ENCODE measurements at places on chromosomes 12 and 14.
A peak's percentile ranks its signal among the peaks of the same experiment; 100 is the strongest.

DNA sequence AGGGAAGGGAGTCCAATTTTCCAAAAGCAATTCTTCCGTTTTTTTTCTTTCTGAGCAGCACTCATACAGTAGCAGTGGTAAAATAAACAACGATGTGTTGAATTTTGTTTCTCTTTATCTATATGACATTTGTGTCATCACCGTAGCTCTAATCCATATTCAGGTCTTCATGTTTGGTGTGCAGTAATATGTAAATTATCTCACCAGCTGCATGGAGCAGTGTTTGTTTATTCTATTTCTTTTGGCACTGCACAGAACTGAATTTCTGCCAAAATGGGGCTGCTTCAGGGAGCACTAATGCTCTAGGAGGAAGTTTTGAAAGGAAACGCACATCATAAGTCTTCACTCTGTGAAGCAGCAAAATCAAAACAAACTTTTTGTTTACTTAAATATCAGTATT is 130.0 kb upstream of the NPAS3 start:
- DNase-seq = no peak

- DNase-seq = no peak
These were observed 387.5 kb downstream of the BCAT1 start for GRCh38 chr12:24561411-24561871.

DNA sequence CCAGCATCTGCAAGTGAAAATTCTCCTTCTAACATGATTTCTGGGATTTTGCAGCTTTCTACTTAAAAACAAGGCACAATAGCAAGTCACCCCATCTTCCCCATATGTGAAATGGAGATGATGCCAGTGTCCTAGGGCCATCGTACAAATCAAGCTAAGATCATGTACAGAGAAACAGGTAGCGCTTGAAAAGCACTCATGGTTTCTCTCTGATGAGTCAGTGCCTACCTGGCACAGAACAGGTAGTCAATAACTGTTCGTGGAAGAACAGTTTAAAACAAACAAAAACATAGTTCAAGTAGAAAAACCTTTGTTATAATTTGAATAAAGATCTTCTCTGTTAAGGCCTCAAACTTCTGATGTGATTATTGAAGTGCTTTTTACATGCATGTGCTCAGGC is 46.9 kb downstream of the RAD52 start:
- no peak for DNase-seq

DNA sequence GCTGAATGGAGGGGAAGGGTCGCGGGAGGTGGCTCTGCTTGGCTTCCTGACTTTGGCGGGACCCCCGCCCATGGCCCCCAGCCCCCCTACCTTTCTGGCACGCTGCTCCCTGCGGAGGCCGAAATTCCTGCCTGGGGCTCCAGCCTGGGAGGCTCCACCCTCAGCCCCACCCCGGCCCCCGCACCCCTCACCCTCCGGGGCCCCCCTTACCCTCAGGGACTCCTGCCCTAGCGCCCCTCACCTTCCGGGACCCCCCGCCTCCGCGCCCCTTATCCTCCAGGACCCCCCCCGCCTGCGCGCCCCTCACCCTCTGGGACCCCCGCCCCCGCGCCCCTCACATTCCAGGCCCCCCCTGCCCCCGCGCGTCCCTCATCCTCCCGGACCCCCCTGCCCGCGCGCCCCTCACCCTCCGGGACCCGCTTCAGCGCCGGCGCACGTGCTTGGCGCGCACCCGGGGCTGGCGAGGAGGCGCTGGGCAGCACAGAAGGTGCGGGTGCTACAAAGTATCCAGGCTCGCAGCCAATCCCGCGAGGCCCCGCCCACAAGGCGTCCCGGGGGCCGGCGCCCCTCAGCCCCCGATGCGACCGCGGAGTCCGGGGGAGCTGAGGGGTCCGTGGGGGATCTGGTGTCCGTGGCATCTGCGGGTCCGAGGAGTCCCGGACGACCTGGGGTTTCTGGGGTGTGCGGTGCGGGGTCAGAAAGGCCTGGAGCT is at the start of gene ANHX:
TSS of gene ANHX (minus strand) at position 477 of the 712 bp plus-strand sequence. CDS start 1,521 bp downstream, outside the sequence.
- DNase-seq = no peak

GRCh38 chr14:22070119-22070982 is 396.7 kb upstream of the OR4E1 start:
- DNase-seq = peak; percentile 1

DNA sequence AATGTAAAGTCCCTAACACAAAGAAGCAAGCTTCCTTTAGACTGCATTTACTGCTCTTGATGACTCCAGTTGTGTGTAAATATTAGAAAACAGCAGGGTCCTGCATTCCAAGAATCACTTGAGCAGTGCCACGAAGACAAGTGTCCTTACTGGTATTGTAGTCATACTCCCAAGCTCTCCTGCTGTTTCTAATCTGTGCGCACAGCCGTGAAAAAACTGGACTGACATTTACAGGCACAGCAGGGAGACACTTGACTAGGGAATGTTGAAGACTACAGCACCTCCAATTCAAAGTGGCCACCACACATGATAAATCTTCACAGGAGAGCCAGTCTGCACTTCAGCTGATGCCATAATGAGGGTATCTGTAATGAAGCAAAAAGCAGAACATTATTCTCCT is 91.4 kb downstream of the VRK1 start:
- DNase-seq = no peak

DNA sequence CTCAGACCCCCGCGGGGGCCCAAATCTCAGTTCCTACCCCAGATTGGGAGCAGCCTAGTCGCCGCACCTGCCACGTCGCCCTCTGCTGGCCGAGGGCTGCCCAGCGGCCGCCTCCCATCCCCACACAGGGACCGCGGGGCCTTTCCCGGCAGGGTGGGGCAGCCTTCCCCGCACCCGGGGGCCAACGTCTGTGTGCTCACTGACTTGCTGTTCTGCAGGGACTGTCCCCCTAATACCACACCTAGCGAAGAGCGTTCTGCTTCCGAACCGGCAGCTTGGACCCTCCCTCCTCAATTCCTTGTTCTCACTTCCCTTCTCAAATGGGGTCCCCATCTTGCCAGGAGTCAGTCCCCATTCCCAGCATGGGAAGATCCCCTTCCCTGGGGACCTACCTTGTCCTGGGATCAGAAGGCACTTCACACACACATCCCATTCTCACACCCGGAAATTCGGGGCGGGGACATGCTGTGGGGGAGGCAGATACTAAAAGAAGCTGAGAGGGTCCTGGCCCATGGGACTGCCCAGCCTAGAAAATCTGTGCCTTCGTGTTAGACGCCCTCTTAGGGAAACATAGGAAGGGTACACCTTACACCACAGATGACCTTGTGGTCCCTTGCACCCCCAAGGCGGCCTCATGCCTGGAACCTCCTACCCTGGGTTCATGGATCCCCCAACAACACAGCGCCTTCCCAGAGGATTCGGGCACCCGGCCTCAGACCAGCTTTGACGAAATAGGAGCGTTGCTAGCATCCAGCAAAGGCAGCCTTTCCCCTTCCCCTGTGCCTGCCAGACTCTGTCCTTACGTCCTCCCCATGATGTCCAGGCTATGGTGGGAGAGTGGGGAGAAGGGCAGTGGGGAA is 16.4 kb downstream of the ACVRL1 start:
- peak; percentile 37 for DNase-seq

GRCh38 chr12:67741270-67741669 is 92.7 kb downstream of the DYRK2 start:
- no peak for DNase-seq

GRCh38 chr12:52222692-52223091 is 10.4 kb upstream of the KRT7 start:
- DNase-seq = no peak

DNA sequence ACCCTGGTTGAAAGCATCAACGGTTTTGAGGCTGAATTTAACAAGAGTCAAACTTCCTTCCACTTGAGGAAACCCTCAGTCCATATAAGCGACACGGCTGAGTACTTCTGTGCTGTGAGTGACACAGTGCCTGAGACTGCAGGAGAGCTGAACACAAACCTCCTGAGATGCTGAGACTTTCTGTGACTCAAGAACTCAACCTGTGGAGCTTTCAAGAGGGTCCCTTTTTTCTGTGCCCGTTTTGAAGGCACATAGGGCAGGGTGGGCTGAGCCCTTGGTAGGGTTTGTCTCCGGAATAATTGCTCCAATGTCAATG is 305.3 kb upstream of the OR4E1 start:
- DNase-seq = no peak

DNA sequence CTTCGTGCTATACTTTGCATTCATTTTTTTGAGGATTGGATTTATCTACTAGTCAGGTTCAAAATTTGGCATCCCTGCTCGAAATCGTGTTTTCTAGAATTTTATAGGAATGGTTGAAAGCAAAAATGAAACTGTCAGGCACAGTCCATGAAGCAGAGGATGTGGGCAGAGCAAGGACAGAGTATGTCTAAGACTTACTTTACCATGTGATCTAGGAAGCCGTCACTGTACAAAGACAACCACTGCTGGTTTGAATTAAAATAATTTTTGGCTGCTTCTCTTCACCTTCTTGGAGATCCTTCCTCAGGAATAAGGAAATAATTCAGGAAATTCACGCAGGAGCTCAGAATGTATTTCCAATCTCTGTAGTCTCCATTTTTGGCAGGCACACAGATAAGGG is 31.6 kb upstream of the SGPP1 start:
- no peak for DNase-seq

DNA sequence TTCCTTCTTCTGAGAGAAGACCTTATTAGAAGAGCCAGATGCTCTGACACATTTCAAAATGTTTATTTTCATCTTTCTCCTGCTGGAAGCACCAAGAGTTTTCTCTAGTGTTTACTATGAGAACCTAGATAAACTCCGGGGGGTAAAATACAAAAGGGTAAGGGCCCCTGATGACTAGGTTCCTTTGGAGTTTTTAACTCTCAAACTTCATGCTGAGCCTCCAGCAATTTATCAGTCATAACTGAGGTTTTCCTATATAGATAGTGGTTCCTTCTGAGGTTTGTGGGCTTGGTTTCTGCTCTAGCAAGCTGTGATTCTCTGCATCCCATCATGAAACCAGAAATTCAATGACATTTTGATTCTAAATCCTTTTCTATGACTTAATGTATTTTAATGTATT is 210.9 kb downstream of the LRFN5 start:
- no peak for DNase-seq
